ENCODE measurements at places on chromosomes 16 and 17.
A peak's percentile ranks its signal among the peaks of the same experiment; 100 is the strongest.

GRCh38 chr16:3487521-3488410, 7.5 kb downstream of the C16orf90 start:
- no peak for DNase-seq

DNA sequence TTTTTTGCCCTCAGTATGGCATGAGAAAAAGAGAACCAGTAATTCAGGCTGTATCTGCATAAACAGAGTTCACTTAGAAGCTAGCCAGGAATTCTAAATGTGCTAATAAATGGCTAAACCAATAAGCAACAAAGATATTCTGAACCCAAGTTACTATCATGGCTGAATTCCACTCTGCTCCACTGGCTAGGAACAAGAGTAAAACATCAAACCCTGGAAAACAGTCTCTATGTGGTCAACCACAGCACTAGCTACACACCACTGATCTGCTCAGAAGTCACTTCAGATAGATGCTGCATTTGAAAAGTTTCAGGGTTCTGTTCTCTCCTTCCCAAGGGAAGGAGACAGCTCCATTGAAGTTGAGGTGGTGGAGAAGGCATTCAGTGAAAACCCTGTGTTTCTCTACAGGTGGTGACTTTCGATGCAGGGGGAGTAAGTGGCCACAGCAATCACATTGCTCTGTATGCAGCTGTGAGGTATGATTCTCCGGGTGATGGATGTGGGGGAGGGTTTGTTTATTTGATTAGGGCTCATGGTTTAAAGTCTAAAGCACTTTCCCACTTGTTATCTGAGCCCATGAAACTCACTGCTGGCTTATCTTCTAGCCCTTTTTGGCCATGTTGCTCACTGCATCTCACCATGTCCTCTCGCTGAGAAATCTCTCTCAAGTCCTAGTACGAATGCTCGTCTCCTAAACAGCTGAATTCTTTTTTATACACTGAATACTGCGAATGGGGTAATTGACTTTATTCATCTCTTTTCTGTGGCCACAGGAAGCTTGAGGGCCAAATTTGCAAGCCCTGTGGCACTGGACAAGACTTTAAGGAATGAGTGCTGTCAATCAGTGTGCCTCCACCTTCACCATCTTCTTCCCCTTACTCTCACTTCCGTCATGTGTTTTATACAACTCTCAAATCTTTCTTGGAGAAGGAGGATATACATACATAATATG, 39.9 kb downstream of the CENPV start:
- no peak for DNase-seq

DNA sequence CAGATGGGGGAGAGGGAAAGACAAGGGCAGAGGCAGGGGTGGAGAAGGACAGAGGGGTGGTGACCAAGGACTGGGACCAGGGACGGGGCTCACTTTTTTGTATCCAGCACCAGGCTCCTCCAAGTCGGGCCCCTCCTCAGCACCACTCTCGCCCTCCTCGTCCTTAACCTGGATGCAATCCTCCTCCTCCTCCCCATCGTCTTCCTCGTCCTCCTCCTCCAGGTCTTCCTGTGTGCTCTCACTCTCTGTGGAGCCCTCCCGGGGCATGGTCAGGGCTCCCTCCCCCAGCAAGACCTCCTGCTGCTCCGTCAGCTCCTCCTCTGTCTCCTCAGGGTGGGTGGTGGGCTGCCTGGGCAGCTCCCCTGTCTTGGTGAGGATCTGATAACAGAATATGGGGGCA, 16.8 kb downstream of the G6PC3 start:
- no peak for DNase-seq

- DNase-seq, result no peak
Measured at GRCh38 chr17:81553616-81554181, 1.5 kb upstream of the FAAP100 start.

DNA sequence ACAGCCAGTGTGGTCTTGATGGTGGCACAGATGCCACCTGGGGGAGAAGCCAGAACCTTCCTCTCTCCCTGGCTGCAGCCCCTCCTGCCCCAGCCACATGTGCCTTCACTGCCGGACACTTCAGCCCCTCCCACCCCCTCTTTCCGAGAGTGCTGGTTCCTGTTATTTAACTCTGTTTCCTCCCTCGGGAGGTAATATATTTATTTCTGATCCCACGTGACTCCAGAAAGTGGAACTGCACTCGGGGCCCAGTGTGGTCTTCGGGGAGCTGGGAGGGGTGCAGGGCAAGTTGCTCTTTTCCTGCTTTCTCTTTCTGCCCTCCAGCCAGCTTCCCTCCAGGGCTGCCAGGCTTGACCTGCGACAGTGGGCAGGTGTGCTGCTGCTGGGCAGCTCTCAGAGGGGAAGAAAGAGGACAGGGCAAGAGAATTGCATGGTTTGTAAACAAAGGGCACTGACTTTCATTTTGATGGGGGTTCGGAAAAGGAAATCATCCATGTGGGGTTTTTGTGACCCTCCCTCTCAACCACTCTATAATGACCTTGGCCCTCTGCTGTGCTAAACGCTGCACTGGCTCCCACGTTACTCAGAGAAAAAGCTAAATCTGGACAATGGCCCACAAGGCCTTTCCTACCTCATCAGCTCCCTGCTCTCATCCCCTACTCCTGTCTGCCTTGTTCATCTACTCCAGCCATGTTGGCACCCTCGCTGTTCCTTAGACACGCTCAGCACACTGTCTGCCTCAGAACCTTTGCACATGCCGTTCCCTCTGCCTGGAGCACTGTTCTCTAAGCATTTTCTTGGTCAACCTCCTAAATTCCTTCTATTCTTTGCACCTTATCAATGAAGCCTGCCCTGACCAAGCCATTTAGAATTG, 8.2 kb upstream of the CIITA start:
- DNase-seq, result peak; percentile 83

- DNase-seq, result no peak
Measured at GRCh38 chr16:27432558-27432957, 30.6 kb downstream of the IL21R start.

DNA sequence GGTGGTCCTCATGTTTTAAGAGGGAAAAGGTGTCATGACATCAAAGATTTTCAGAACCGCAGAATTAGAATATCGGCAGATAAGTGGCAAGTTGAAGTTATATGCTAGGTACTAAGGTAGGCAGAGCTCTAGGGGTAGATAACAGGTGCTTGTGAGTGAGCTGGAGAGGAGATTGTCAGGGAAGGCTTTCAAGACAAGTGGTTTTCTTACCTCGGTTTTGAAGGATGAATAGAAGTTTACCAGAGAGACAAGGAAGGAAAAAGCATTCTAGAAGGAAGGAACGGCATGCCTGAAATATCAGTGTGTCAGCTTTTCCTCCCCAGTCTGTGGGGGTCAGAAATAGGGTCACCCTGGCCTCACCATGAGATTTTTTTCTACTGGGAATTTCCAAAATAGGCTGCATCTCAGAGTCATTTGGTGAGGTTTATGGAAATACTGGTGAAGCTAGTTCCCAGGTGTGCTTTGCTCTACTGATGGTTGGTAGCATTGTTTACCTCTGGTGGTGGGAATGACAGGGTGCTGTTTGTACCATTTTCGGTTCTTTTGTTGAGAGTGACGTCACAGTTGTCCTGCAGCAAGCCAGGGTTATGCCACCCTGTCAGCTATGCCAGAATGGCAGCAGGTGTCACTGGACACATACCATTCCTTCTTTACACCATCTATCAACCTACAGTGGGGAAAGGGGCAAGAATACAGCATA, 112.5 kb downstream of the MSI2 start:
- no peak for DNase-seq

DNA sequence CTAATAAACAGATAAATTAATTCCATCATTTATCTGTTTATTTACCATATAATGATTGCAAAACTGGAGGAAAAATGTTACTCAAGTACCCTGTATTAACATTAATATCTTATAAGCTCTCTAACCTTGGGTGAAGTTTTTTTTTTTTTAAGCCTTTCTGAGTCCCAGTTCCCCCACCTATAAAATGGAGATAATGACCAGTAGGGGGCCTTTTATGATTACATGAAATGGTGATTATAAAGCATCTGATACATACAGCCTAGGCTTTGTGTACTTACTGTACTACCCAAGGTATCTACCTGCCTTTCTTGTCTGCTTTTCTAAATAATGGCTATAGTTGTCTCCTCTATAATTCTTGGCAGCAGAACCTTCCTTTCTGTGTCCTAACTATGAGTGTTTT, 22.6 kb downstream of the LRRC36 start:
- DNase-seq, result no peak

DNA sequence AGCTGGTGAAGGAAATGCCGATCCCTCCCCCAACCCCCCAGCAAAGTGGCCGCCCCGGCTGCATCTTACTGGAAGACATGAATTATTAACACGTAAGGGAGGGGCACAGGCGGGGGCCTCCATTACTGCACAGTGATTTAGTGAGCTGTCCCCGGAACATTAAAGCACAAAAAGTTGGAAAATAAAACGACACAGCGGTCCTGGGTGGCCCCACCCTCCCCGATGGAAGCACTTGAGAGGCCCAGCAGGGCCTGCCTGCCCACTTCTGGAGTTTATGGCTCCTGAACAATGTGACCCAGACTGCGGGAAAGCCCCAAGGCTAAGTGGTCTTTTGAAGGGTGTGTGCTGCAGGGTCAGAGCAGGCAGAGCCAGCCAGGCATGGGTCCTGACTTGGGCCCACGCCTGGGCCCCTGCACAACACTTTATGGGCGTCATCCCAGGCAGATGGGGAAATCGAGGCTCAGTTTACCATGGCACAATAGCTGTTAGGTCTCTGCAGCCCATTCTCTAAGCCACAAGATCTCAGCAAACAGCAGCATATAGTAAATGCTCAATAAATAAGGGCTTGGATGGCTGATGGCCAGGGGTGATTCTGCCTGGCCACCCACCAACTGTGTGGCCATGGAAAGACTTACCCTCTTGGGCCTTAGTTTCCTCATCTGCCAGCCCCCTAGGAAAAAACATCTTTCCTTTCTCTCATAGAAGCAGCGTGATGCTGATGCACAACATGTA, 22.8 kb downstream of the CCDC102A start:
- DNase-seq, result no peak

Measured in germinal center (tissue), 1 donor.